ENCODE measurements at places on chromosomes 6 and 20.

DNA sequence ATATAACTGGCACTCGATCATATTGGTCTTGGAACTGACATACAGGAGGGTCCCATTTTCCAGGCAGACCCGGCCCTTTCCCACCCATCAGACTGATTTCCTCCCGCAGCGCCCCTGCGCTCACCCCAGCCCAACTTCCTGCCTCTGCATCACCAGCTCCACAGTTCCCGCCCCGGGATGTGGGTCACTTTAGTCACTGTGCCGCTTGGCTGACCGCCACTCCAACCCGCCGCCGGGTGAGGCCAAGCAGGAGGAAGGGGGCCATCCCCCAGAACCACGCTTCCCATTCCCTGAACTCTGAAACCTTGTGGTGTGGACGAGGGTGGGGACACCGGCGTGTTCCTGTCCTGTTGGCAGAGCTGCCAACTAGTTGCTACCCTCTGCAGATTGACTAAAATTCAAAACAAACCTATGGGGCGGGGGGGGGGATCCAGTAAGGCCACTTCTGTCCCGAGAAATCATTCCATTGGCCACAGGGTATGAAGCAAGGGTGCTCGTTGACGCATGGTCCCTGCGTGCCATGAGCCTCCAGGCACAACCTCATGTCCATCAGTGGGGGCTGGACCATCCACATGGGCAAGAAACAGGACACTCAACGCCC is 12.3 kb downstream of the TGM2 start:
- peak overlapping the region; percentile 87 for H3K27ac ChIP-seq
- H3K27me3 ChIP-seq, result no peaks in the 10 kb centered on the region
- DNase-seq, result peak; percentile 93
- no peak overlapping the region for H3K4me3 ChIP-seq
- H3K36me3 ChIP-seq, result no peaks in the 10 kb centered on the region

DNA sequence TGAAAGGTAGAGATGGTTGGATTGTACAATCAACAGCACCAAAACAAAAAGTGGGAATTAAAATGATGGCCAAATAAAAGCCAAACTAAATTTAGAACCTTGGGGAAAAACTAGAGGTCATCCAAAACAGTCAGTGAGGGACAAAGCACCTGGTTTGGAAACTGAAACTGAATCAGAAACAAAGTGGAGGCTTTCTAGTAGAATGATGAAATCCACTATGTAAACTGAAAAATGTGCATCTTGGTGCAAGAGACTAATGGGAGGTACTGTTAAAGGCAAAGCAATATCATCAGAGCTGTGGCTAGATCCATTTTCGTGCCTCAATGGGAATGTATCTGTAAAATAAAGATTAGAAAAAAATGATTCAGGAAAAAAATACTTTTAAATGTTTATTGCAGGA is 380.0 kb upstream of the GJE1 start:
- DNase-seq, result no peak
- H3K27me3 ChIP-seq, result no peaks in the 10 kb centered on the region
- H3K27ac ChIP-seq, result no peak overlapping the region

- no peaks in the 10 kb centered on the region for H3K36me3 ChIP-seq
- no peak overlapping the region for H3K27ac ChIP-seq
- H3K4me1 ChIP-seq, result no peaks in the 10 kb centered on the region
- no peak overlapping the region for H3K4me3 ChIP-seq
- H3K27me3 ChIP-seq, result no peaks in the 10 kb centered on the region
- no peak for DNase-seq
Observed at GRCh38 chr6:61711849-61712248, 574.2 kb downstream of the KHDRBS2 start.

DNA sequence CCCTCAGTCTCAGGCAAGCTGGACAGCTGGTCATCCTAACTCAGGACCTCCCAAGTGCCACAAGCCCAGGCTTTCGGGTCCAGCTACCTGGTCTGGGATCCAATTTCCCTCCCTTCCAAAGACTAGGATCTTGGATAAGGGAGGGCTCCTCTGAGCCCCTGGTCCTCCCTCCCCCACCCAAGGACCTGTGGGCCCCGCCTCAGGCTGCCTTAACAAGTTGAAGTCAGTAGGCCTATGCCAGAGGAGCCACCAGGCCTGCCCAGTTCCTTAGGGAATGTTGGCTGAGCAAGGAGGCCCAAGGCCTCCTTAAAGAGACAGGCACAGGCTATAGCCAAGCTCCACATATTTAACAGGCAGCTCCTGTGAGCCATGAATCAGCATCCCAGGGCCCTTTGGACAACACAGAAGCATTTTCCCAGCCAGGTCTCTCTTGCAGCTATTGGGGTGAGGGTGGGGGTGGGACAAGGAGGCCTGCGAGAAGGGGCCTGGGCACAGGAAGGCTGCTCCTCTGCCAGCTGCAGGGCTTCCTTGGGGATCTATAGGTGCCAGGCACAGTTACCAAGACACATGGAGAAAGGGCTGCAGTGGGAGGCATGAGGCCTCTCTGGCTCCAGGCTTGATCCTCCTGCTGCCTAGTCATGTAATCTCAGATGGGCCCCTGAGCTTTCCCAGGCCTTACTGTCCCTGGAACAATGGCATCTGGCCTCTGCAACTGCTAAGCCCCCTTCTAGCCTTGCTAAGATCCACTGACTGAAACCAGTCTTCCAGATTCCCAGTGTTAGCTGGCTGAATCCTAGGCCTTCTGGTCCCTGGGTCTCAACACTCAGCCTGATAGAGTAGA is 27.4 kb upstream of the NOL4L start:
- no peak overlapping the region for H3K4me3 ChIP-seq
- H3K4me1 ChIP-seq, result no peaks in the 10 kb centered on the region
- no peaks in the 10 kb centered on the region for H3K36me3 ChIP-seq

DNA sequence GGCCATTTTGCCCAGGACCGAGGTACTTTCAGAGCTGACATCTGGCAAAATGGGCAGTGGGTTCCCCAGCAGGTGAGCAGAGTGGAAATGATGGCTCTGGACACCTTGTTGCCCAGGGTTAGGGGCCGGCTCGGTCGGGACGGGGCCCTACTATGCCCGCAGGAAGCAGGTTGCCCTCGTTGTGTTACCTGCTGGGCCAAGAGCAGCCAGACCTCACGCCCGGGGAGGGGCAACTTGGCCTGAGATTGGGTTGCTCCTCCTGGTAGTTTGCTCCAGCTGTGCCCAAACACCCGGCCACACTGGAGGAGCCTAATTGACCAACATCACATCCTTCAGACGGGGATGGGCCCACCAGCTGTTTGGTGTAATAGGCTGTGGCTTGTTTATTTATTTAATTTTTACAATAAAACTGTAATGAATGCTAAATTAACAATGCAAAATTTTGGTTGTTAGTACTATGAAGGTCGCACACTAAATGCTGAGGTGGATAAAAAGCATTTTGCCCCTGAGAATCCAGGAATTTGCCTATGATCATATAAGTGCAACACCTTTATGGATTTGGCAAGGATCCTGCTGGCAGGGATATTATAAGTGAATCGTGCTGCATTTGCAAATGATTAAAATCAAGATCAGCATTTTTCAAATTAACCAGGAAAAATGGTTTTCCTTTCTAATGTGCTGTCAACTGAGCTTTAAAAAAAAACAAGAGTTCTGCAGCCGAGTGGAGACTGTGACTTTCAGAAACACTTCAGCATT is 26.6 kb upstream of the PCMTD2 start:
- H3K27me3 ChIP-seq, result no peaks in the 10 kb centered on the region
- no peak for DNase-seq
- no peaks in the 10 kb centered on the region for H3K36me3 ChIP-seq
- H3K4me1 ChIP-seq, result peaks cover 7% of the 10 kb centered on the region
- H3K27ac ChIP-seq, result no peak overlapping the region
- no peak overlapping the region for H3K4me3 ChIP-seq

GRCh38 chr6:91447081-91447480 is 860.2 kb upstream of the MAP3K7 start:
- H3K4me1 ChIP-seq, result peaks cover 4% of the 10 kb centered on the region
- H3K27me3 ChIP-seq, result no peaks in the 10 kb centered on the region
- H3K36me3 ChIP-seq, result no peaks in the 10 kb centered on the region
- no peak for DNase-seq

DNA sequence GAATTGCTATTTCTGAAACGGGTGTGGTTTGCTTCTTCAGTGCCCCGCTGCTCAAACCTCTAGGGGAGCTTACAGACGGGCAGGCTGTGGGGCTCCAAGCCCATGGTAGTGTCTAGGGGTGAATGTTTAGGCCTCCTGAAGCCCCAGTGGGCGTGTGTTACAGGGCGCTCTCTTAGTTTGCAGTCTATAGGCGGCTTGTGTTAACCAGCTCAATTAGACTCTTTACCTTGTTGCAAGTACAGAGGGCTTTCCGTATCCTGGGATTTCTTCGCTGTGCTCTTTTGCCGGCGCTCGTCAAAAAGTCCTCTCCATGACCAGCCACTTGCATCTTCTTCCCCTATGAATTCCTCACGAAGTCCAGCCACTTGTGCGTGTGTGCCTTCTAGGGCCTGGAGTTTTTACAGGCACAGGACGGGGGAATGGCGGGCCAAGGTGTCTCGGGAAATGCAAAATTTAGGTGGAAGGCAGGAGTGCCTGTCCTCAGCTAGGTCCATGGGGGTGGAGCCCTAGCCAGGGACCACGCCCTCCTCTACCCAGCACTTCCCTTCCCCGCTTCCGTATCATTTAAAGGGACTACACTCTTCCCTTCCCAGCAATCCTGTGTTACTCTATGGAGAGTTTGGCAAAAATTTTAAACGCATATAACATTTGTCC is 94.5 kb downstream of the HTR1B start:
- H3K4me1 ChIP-seq, result no peaks in the 10 kb centered on the region
- H3K27ac ChIP-seq, result peak overlapping the region; percentile 10
- DNase-seq, result peak; percentile 62
- H3K4me3 ChIP-seq, result peak overlapping the region; percentile 6
- no peaks in the 10 kb centered on the region for H3K36me3 ChIP-seq

- DNase-seq, result no peak
- no peak overlapping the region for H3K4me3 ChIP-seq
- no peaks in the 10 kb centered on the region for H3K36me3 ChIP-seq
- no peaks in the 10 kb centered on the region for H3K27me3 ChIP-seq
Observed at GRCh38 chr6:162868397-162868796, 140.6 kb downstream of the PACRG start.

DNA sequence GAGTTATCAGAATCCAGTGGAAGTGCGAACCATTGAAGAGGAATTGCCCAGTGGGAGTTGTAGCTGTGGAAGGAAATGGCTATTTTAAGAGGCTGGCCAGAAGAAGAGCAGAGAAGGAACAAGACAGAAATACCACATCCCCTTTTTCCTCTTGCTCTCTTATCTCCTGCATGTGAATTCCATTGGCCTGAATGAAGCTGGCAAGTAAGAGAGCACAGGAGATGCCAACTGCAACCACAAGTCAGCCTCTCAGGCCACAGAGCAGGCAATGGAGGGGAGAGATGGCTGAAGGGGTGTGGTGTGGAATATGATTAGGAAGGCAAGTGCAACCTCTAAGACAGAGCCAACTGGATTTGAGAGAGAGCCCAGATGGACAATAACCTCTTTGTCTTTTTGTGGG is 362.7 kb upstream of the IMPG1 start:
- no peak overlapping the region for H3K27ac ChIP-seq

GRCh38 chr20:36130390-36130789 is 24.1 kb upstream of the EPB41L1 start:
- no peak for DNase-seq
- H3K27ac ChIP-seq, result no peak overlapping the region
- H3K4me3 ChIP-seq, result no peak overlapping the region
- H3K36me3 ChIP-seq, result no peaks in the 10 kb centered on the region
- H3K27me3 ChIP-seq, result no peaks in the 10 kb centered on the region

DNA sequence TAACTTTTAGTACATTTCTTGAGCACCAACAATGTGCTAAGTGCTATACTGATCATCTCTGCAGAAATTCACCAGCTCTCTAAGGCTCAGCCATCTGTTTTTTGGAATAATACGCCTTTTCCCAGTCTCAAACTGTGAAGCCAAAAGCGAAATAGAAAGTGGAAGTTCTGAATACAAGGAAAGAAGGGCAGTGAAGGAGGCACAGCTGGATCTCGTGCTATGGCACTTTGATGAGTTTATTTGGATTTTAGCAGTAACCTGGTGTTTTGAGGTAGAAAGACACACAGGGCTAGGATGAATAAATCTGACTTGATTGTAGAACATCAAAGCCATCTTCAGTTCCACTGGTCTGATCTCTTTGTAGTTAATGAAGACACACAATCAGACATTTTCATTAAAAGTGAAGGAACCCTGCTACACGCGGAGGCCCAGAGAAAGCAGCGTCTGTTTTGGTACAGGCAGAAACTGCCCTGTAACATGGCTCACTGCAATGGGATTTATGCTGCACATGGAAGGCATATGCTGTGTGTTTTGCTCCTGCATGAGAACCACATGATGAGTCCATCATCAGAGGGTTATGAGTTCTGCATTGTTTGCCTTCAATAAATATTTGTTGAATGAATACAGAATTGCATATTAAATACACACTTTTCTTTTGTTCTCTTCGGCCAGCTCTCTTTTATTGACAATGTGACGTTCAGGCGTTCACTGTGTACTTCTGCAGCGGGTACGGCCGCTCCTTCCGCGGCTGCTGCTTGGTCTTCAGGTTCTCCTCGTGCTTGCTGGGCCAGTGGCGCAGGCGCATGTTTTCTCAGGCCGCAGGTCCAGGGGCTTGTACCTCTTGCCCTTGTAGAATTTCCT is 100.9 kb downstream of the PREP start:
- DNase-seq, result no peak
- H3K27ac ChIP-seq, result no peak overlapping the region
- H3K27me3 ChIP-seq, result no peaks in the 10 kb centered on the region
- H3K36me3 ChIP-seq, result no peaks in the 10 kb centered on the region

DNA sequence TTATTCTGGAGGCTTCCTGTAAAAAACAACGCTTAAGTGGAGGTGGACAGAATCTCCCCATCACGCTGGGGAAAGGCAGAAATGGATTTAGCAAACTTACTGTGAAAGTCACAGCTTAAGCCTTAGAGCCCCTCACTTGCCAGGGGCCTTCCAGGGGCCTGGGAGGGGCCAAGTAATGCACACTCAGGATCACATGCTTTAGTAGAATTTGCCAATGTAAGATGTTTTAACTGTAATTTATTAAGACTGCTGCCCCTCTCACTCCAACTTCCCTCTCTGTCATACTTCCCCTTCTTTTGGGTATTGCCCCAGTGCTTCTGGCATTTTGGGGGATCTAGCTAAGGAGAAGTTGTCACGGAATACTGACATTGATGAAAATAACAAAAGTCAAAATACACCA is 12.6 kb upstream of the ADA start:
- H3K4me3 ChIP-seq, result no peak overlapping the region
- no peaks in the 10 kb centered on the region for H3K27me3 ChIP-seq
- DNase-seq, result no peak
- H3K36me3 ChIP-seq, result no peaks in the 10 kb centered on the region
- no peak overlapping the region for H3K27ac ChIP-seq

DNA sequence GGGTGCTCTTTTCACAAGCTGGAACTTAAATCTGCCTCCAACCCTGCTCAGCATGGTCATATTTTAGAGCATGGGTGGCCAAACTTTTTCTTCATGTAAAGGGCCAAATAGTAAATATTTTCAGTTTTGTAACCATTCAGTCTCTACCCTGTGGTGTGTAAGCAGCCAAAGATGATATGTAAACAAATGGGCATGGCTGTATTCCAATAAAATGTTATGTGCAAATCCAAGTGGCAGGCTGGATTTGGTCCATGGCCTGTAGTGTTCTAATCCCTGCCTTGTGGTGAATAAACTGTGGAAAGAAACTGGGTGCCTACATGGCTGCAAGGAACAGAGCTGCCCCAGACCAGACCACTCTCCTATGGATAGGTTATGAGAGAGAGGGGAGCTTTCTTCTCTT is 32.7 kb downstream of the OGFRL1 start:
- no peaks in the 10 kb centered on the region for H3K4me1 ChIP-seq
- H3K36me3 ChIP-seq, result no peaks in the 10 kb centered on the region
- no peak overlapping the region for H3K4me3 ChIP-seq
- DNase-seq, result no peak
- H3K27me3 ChIP-seq, result no peaks in the 10 kb centered on the region

- no peaks in the 10 kb centered on the region for H3K27me3 ChIP-seq
- H3K4me3 ChIP-seq, result no peak overlapping the region
- no peaks in the 10 kb centered on the region for H3K36me3 ChIP-seq
Observed at GRCh38 chr6:110529355-110529754, 52.9 kb upstream of the SLC22A16 start.
